CMK (cell line): ENCODE measurements at places on chromosomes 3 and 15.

- no peak for DNase-seq
Measured at GRCh38 chr15:26630857-26631256, 142.0 kb downstream of the GABRB3 start.

DNA sequence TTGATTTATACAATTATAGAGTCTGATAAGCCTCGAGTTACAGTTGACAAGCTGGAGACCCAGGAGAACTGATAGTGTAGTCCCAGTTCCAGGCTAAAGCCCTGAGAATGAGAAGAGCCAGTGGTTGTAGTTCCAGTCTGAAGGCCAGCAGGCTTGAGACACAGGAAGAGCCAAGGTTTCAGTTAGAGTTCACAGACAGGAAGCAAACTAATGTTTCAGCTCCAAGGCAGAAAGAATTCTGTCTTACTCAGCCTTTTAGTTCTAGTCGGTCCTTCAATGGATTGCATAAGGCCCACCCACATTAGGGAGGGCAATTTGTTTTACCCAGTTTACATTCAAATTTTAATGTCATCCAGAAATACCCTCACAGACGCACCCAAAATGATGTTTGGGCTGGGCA lies 102.7 kb downstream of the CDIN1 start:
- DNase-seq, result no peak

- no peak for DNase-seq
Measured at GRCh38 chr3:14283092-14283812, 104.6 kb downstream of the LSM3 start.

DNA sequence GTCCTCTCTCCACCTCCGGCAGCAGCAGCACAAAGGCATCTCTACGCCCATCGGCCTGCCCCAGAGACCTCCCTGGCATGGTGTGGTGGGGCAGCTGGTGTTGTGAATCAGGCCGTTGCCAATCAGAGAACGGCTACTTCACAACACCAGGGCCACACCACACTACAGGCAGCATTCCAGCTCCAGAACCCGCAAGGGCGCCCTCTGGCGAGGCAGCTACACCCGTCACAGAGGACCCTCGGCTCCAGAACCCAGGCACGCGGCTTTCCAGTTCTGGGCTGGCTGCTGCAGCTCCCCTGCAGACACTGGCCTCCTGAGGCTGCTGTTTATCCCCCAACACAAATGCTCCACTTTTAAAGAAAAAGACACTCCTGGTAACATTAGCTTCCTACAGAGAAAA lies 127.5 kb upstream of the TOPAZ1 start:
- DNase-seq, result no peak
